ENCODE measurements at places on chromosomes 16 and 17.

- no peak for DNase-seq
Observed at GRCh38 chr17:32445074-32445415, 735 bp downstream of the PSMD11 start.

GRCh38 chr17:45871718-45872117 lies 22.6 kb upstream of the MAPT start:
- DNase-seq: no peak

DNA sequence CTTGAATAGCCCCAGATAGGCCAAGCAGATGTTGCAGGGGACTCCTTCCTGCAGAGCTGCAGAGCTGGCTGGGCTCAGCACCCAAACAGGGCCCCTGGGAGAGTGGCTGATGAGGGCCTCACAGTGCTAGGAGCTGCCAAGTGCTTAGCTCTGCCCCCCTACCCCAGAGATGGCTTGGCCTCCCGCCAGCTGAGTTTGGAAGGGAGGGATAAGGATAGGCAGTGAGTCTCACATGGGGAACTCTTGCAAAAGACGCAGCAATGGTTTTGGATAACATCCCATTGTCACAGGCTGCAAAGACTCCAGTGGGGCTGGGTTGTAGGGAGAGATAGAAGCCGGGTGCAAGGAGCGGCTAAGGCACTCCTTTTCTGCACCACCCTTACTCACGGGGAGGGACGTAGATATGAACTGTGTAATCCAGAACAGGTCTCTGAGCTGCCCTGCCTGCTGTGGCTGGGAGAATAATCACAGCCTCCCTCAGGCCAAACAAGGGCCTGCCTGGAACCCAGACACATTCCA lies 52.9 kb upstream of the MAF start:
- no peak for DNase-seq

- DNase-seq: no peak
Observed at GRCh38 chr17:76966016-76966415, 97.8 kb downstream of the MGAT5B start.

DNA sequence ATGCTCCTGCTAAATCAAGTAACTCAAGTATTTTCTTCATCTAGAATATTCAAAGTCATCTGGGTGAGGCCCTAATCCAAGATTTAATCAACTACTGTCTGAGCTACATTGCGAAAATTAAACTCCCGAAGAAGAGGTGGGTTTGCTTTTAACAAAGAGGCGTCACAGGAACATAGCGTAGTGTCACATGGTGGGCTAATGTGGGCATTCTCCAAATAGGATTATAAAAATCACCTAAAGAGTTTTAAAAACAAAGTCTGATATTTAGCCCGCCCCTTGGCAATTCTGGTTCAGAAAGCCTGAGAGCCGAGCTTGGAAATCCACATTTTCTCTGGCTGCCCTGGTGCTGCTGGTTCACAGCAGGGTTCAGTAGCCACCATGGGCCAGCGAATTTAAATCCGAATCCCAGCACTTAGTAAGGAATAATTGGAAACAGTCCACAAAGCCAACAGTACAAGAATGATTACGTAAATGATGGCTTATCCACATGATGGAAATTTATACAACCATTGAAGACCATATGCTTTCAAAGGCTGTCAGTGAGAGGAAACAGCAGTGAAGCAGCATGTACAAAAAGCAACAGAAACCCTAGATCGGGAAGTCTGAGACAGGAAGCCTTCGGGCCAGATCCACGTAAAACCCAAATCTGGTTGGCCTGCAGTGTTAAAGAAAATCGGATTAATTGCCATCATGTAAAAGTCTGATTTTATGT lies 8.8 kb downstream of the PMM2 start:
- DNase-seq: no peak

GRCh38 chr16:23691483-23692189 lies 12.9 kb downstream of the PLK1 start:
- no peak for DNase-seq

DNA sequence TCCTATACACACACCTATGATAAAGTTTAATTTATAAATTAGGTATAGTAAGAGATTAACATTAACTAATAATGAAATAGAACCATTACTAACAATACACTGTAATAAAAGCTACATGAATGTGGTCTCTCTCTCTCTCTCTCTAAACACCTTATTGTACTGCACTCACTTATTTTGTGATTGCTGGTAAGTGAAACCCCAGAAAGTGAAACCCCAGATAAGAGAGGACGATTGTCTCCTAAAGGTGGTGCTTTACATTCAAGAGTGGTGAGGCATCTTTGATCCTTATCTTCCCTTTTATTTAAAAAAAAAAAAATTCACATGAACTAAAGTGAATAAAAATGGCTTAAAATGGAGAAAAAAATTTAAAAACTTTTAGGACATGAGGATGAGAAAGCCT lies 80.1 kb upstream of the TRAP1 start:
- DNase-seq: no peak

- DNase-seq: no peak
Observed at GRCh38 chr17:3582915-3583314, 25.3 kb upstream of the TRPV3 start.

DNA sequence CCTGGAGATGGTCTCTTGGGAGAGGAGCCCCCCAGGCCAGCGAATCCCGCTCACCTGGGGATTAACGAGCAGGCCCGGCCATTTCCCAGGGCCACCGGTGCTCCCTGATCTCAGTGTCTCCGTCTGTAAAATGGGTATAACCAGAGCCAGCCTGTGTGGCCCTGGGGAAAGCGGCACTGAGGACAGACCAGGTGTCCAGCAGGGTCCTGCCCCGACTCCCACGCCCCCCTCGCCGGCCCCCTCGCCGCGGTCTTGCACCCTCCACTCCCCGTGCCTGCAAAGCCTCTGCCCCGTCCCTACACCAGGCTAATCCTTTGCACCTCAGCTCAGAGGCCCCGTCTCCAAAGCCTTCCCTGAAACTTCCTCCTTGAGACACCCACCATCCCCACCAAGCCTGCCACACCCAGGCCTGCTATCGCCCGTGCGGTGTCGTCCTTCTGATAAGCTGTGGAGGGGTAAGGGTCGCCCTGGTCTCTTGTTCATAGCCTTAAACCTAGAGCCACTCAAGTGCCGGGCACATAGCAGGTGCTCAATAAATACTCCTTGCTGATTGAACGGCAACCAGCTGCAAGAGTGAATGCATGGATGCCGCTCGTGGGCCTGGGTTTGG lies 259.1 kb downstream of the C16orf95 start:
- no peak for DNase-seq

DNA sequence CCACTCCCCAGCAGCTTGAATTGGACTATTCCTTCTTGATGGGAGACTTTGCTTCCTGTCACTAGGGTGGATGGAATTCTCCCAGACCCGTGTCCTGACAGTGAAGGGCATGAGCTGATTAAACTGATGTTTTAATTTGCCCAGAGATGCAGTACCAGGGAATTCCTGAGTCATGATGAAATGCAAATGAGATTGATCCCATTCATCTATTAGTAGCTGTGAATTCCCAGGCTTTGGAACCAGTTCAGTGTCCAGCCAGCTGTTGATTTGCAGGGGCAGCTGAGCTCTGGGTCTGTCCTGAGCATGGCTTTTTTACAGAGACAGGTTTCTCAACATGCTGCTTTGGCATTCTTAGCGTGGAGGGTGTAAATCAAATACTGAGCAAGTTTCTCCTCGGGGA lies 157.9 kb downstream of the PITPNC1 start:
- DNase-seq: no peak

- DNase-seq: no peak
Observed at GRCh38 chr17:78108726-78109488, 19.6 kb downstream of the TMC6 start.

DNA sequence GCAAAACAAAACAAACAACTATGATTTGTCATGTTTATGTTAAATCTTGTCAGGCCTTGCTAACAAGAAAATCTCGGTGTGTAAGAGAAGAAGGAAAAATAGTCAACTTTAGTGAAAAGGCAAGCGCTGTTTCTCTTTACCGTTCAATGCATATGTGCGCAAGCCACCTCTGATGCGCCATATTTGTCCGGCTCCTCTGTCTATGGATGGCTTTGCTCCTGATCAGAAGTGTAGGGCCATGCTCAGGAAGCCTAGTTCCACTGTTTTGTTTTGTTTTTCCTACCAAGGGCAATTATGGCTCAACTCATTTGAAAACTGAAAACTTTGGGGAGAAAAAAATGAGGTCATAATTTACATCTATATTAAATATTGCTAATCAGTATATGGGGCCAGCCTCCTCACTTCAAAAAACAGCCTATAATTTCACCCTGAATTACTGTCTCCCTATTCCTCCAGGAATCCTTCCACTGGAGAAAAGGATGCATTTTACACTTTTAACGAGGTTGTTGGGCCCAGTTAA lies 4.5 kb downstream of the MAF start:
- no peak for DNase-seq

DNA sequence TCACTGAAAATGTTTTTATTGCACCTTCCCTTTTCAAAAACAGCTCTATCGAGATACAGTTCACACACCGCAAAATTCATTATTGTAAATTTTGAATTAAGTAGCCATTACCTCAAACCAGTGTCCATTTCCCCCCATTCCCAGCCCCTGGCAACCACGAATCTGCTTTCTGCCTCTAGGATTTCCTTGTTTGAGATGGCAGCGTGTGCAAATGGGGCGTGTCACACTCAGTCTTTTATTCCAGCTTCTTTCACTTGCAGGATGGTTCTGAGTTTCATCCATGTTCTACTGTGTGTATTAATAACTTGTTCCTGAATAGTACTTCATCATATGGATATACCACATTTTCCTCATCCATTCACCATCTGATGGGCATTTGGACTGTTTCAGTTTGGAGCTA lies 14.8 kb downstream of the ACSF3 start:
- DNase-seq: no peak

GRCh38 chr17:49667854-49668253 lies 10.0 kb downstream of the SPOP start:
- no peak for DNase-seq

DNA sequence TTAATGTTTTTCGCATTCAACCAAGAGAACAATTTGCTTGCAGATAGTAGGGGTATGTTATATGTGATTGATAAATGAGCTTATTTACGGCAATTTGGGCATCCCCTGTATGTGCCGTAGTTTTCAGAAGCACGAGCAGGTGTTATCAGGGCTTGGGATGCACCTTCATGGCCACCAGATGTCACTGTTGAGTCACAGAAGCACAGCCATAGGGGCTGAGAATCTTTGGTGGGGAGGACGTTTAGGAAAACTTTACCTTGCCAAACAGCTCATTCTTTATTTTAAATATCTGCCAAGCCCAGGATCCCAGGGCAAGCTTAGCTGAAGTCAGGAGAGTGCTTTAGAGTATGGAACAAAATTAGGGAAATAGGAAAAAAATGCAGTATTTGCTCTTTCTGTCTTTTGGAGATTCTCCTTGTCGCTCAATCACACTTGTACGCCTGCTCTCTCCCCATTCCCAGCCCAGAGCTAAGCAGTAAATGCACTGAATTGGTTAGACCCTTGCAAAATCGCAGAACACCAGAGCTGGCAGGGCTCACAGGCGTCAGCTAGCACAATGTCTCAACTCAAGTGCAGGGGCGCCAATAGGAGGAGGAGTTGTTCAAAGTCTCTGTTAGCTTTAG lies 93.6 kb upstream of the MPHOSPH6 start:
- DNase-seq: no peak

DNA sequence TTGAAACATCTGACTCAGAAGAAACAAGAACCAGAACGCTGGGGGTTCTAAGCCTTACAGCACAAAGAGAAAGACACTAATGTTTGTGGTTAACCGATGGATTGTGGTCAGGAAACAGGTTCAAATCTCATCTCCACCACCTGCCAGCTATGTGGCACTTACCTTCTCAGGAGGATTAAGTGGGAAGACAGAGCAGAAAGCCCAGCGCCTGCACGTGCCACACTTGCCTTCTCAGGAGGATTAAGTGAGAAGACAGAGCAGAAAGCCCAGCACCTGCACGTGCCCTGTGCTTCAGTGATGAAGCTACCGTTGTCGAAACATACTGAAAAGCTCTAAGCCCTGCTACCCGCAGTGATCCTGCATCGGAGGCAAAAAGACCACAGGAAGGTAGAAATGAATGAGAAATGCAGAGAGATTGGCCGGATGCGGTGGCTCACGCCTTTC lies 90.6 kb downstream of the NXN start:
- no peak for DNase-seq

DNA sequence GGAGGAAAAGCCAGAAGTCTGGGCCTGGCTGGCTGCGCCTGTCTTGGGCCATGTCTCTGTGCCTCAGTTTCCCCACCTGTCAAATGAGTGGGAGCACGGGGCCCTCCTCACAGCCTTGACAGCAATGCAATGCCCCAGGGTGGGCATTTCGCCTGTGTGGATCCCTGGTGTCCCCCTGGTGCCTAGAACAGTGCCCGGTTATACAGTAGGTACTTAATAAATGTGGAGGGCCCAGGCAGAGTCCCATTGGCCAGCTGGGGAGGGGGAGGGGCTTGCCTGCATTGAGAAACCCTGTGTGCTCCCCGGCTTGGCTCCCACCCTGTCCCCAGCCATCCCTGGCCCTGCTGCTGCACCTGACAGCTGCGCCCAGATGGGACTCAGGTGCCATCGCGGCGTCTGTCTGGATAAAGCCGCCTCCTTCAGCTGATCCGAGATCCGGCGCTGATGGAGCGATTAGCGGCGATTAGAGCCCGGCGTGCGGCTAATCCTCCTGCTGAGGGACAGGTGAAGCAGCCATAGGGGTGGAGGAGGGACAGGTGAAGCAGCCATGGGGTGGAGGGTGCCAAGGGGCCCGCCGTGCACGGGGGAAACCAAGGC lies 12.4 kb downstream of the ZFPM1 start:
- no peak for DNase-seq

DNA sequence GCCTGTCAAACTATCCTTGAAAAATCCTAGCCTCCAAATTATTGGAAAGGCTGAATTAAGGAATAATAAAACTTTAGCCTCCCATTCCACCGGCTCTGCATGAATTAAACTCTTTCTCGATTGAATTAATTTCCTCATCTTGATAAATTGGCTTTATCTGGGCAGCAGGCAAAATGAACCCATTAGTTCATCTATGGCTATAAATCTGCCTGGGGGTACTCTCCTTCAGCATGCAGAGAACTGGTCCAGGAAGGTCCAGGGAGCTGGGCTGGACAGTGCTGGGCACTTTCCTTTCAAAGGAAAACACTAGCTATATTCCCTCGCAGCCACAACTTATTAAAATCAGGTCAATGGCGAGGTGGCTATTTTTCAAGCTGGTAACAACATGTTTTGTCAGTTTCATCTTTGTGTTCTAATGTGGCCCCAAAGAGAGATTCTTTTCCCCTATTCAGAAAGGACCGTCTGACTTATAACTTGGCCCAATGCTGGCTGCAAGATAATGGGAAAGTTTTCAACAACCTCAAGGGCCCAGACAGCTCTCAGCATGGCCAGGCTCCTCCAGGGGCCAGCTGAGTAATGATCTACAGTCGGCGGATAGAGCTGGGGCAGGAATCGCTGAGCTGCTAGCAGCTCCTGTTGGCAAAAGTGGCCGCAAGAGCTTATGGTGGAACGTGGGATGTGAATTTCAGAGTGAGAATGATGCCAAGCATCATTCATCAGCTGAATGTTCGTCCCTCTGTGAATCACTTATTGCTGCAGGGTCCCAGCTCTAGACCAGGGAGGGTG lies 326.9 kb downstream of the SLC39A11 start:
- no peak for DNase-seq

DNA sequence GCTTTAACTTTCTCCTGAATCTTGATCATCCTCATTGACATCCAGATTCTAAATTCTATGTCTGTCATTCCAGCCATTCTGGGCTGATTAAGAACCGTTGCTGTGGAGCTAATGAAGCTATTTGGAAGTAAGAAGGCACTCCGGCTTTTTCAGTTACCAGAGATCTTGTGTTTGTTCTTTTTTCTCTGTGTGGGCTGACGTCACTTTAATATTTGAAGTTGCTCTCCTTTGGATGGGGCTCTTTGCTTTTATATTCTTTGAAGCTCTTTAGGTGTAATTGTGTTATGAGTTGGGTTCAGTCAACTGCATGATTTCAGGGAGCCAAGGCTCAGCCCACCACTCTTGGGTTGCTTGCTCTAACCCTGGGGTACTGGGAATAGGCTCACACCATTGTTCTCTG lies 460.6 kb downstream of the CDH8 start:
- no peak for DNase-seq
